ENCODE measurements at places on chromosomes 7 and 10. TPM values are rescaled to one million over a fixed set of nuclear protein-coding genes. Genes with fewer than 3 reads are reported as not detected.

- H3K36me3 ChIP-seq: no peaks in the 10 kb centered on the region
- no peaks in the 10 kb centered on the region for H3K4me1 ChIP-seq
- no peak overlapping the region for H3K27ac ChIP-seq
- peaks cover 25% of the 10 kb centered on the region for H3K27me3 ChIP-seq
- no peak overlapping the region for H3K4me3 ChIP-seq
Measured at GRCh38 chr10:7414766-7415165, 3.9 kb upstream of the SFMBT2 start.

DNA sequence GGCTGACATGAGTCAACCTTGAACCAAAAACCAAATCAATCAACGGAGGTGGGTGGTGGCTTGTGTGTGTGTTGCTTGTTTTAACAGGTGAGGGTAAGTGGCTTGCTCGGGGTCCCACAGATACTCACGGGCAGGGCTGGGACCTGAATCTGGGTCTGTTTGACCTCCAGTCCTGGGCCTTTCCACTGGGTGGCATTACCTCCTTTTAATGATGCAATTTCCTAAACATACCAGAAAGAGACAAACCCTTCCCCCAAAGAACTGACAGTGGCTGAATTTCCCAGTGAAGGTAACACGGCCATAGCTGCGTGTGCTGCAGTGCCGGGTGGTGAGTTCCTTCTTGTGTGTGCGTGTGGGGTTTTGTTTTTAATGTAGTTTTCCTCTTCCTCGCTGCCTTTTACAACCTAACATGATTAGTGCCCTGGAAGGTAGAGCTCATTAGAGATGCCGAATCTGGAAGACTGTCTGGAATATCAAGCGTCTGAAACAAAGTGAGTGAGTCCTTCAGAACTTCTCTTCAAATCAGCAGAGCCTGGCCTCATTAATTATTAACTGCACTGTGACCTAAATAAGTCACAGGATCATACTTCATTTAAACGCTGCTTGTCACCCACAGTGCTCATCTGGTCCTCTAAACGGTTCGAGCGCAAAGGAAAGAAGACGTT, 166.1 kb upstream of the TCERG1L start:
- H3K4me3 ChIP-seq: no peak overlapping the region
- no peaks in the 10 kb centered on the region for H3K4me1 ChIP-seq
- DNase-seq: no peak
- H3K27me3 ChIP-seq: no peaks in the 10 kb centered on the region

DNA sequence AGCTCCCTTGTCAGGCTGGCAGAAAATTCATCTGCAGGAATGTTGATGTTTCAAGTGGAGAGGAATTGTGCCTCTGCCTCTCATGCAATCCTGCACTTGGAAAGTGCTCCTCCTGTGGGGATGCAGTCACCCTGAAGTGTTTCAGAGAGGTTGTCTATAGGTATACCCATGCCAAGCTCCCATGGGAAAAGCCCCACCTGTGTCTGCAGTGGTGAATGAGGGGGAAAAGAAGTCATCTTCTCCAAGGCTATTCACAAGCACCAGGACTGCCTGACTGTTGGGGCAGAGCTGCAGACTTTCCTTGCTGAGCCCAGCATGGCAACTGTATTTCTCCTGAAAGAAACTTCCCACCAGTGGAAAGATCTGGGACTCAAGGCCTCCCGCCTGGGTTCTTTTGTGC, 35.5 kb downstream of the GPR22 start:
- no peak overlapping the region for H3K27ac ChIP-seq
- no peak overlapping the region for H3K4me3 ChIP-seq
- no peak for DNase-seq
- H3K4me1 ChIP-seq: peaks cover 11% of the 10 kb centered on the region
- no peaks in the 10 kb centered on the region for H3K36me3 ChIP-seq

DNA sequence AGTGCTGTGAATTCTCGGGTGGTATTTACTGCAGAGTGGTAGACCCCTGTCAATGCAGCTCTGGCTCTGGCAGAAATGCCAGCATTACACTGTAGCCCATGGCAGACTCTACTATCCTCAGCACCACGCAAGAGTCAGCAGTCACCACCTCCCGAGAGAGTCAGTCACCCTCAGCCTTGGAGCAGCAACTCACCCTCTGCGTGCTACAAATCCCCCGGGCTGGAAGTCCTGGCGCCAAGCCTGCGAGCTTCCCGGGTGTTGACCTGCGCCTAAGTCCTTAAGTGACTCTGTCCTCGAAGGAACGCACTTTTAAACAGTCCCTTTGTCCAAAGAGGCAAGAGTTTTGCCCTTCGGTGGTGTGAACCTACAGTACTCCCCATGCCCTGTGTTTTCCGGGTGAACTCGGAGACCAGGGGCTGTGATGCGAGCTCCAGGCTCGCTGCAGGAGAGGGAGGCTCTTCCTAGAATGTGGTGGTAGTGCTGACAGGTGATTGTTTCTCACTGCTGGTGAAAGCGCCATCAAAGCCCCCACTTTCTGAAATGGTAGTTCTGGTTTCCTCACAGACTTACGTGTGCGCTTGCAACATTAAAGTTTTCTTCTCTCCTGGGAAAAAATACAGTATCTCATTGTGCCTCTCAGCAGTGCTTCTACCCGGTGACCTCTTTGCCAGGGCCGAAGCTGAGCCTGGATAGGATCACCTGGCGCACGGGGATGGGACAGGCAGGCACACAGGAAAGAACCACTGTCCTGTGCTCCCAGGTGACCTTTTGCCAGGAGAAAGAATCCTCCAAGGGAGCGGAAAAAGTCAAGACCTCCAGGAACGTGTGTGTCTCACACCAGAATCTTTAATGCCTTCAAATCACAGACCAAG, 33.1 kb upstream of the MBL2 start:
- no peak overlapping the region for H3K4me3 ChIP-seq
- H3K27me3 ChIP-seq: no peaks in the 10 kb centered on the region
- no peaks in the 10 kb centered on the region for H3K36me3 ChIP-seq
- DNase-seq: no peak

- no peak overlapping the region for H3K4me3 ChIP-seq
- H3K4me1 ChIP-seq: no peaks in the 10 kb centered on the region
- DNase-seq: peak; percentile 69
- no peaks in the 10 kb centered on the region for H3K36me3 ChIP-seq
Measured at GRCh38 chr7:129210256-129210988, 14.4 kb upstream of the AHCYL2 start.

DNA sequence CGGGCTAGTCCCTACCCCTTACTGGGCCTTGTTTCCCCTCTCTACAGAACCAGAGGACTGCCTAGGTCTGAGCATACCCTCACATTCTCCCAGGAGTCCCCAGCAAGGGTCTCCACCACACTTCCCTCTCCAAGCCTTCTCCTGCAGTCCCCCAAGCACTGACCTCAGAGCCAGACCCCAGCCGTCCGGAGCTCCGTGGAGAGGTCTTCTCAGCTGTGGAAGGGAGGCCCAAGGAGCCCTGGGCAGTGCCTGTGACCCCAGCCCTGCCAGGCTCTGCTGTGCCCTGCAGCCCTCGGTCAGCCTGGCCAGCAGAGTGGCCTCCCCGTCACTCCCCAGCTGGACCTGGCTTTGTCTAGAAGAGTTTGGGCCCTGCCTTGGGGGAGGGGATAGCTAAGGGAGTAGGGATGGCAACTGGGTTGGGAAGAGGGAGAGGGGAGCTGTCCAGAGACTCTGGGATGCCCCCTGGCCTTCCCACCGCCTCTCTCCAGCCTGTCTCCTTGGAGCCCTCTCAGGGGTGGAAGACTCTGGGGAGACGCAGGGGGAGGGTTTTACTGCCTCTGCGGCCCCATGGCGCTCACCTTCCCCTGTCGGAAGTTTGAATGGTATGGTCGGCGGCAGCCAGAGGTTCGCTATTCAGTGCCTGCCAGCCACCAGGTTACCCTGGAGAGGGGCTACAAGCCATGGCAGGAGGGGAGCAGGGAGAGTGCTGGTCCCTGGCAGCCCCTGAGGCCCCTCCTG, at the start of gene C10orf105:
C10orf105 (minus strand) TSS at position 315 of the 738 bp plus-strand sequence. CDS start 3,441 bp downstream, outside the sequence.
- H3K27ac ChIP-seq: no peak within 1 kb of the TSS
- H3K4me3 ChIP-seq: no peak within 1 kb of the TSS
- no peaks in the 10 kb centered on the region for H3K4me1 ChIP-seq
- no peak for DNase-seq
- no peaks in the 10 kb centered on the region for H3K36me3 ChIP-seq

- H3K4me1 ChIP-seq: no peaks in the 10 kb centered on the region
- H3K27me3 ChIP-seq: no peaks in the 10 kb centered on the region
- no peak for DNase-seq
- no peaks in the 10 kb centered on the region for H3K36me3 ChIP-seq
- H3K27ac ChIP-seq: no peak overlapping the region
Measured at GRCh38 chr10:3516234-3516922, 268.6 kb downstream of the KLF6 start.

DNA sequence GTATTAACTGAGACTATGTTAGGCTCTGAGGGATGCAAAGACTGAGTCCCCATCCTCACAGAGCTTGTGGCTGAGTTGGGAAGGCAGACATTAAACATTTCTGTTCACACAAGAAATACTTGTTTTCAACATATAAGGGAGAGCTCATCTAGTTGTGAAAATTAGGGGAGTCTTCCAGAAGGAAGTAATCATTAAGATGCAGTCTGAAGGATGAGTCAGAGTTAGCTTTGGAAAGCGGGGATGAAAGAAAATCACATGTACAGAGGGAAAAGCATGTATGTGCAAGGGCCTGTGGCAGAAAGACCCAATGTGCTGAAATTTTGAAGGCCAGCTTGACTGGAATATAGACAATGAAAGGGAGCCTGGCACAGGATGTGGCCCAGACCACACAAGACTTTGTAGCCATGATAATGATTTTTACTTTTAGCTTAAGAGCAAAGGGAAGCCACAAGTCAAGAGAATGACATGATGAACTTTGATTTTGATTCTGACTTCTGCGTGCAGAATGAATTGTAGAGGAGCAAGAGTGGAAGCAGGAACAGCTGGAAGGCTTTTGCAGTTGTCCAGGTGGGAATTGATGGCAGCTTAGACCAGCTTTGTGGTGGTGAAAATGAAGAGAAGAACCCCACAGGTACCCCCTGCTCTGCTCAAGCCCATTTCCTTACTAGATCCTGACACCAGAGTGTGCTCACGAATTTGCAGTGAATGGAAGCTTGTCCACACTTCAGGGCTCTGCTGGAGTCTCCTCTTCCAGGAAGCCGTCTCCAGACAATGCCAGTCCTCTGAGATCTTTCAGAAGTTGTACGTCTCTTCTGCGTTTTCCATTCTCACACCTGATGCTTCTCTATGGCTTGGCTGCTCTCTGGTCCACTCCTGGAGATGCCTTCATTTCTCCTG, 115.6 kb downstream of the ATXN7L1 start:
- no peaks in the 10 kb centered on the region for H3K36me3 ChIP-seq
- no peak overlapping the region for H3K27ac ChIP-seq
- no peaks in the 10 kb centered on the region for H3K27me3 ChIP-seq
- no peak overlapping the region for H3K4me3 ChIP-seq
- no peaks in the 10 kb centered on the region for H3K4me1 ChIP-seq

The ARHGAP12 gene
- total RNA-seq: 26.0 TPM

DNA sequence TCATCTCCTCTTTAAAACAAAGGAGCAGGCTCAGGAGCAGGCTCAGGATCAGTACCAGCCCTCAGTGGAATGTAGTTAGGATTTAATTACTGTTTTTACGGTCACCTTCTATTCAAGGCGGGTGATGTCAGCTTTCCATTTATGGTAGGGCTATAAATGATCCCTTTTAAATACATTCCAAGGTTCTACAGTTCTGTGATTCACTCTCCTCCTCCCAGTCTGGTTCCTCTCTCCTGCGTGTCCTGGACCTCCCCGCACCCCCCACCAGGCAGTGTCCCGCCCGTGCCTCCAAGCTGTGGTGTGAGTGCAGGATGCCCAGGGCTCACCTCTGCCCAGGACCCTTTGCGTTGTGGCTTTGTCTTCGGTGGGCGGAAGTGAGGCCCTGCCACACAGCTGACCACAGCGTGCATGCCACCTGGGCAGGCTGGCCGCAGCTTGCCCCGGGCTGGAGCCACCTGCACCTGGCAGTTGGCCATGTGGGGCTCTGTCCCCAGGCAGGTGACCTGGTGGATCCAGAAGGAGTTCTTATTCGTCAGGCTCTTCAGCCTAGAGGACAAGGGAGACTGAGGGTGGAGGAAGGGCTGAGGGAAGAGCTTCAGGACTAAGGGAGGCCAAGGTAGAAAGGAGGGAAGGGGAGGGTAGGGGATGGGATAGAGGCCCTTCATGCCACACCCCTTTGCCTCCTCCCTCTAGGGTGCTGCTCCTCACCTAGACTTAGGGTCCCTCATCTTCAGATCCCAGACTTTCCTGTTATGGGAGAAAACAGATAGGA, 9.1 kb downstream of the LOXL4 start:
- H3K4me3 ChIP-seq: no peak overlapping the region
- H3K27me3 ChIP-seq: no peaks in the 10 kb centered on the region
- no peak for DNase-seq
- H3K4me1 ChIP-seq: peaks cover under 1% of the 10 kb centered on the region

The IFIT1 gene
- total RNA-seq: 0.17 TPM

DNA sequence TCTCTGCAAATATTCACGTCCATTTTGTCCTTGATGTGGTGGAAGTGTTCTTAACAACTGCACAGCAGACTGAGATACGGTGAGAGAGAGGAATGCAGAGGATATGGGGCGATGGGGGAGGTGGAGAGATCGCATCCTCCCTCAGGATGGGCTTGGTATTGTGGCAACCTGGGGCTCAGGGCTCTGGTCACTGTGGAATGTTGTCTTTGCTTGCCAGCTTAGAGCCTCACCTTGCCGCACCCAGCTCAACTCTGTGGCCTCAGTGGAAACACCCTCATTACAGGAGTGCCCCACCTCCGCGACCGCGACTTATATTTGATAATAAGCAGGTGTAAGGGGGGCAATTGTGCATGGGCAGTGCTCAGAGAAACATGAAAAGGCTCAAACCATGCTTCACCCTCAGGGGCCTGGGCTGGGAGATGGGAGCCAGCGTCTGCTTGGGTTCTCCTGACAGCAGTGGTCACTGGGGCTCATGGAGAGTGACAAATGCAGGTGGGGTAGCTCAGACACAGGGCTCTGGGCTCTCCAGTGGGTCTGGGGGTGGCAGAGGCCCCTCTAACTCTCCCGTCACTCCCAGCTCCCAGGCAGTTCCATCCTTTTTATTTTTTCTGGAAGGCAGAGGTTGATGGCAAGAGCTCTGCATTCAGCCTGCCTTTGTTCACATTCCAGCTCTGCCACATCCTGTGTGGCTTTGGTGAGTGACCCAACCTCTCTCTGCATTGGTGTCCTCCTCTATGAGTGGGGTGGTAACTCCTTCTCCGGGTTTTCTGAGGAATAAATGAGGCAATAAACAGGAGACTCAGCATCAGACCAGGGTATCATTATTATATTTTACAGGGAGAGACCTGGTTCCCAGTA, 43.1 kb upstream of the EMX2 start:
- no peak for DNase-seq
- peaks cover 9% of the 10 kb centered on the region for H3K27me3 ChIP-seq
- no peaks in the 10 kb centered on the region for H3K4me1 ChIP-seq
- H3K4me3 ChIP-seq: no peak overlapping the region
- H3K27ac ChIP-seq: no peak overlapping the region

The SLC39A12 gene
- not detected for total RNA-seq

DNA sequence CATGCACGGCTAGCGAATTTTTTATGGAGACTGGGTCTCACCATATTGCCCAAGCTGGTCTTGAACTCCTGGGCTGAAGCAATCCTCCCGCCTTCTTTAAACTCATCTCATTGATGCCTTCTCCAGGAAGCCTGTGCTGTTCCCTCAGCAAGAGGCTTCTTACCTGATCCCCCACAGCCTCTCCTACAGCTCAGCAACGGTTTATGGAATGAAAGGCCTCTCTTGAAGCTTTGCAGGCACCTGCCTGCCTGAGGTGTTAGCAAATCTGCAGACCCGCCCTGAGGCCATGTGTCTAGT, 468 bp upstream of the TRIM56 start:
- peaks cover 23% of the 10 kb centered on the region for H3K36me3 ChIP-seq
- peak overlapping the region; percentile 98 for H3K27ac ChIP-seq
- H3K4me1 ChIP-seq: peaks cover 13% of the 10 kb centered on the region
- H3K4me3 ChIP-seq: peak overlapping the region; percentile 94
- no peaks in the 10 kb centered on the region for H3K27me3 ChIP-seq
- no peak for DNase-seq

The ADAMTS14 gene
- 0.25 TPM for total RNA-seq
